Bronchial smooth muscle cell (primary cell): ENCODE measurements at places on chromosomes 4 and X. TPM values are rescaled to one million over a fixed set of nuclear protein-coding genes. Genes with fewer than 3 reads are reported as not detected.

ART3 gene
- 0.09 and 0.16 TPM in 2 replicates for total RNA-seq

TCEAL2 gene
- 0.16 TPM in 1 of 2 replicates, not detected in the other for total RNA-seq

BMPR1B gene
- 0.09 and 0.47 TPM in 2 replicates for total RNA-seq

COX7B2 gene
- total RNA-seq, result not detected in 2 replicates

ARSJ gene
- total RNA-seq, result 14.7 and 17.0 TPM in 2 replicates

DGKK gene
- not detected in 2 replicates for total RNA-seq

ACE2 gene
- total RNA-seq, result under 0.01 TPM in 1 of 2 replicates, not detected in the other

UGT8 gene
- total RNA-seq, result not detected in 2 replicates

NUP62CL gene
- total RNA-seq, result 0.32 TPM in 1 of 2 replicates, not detected in the other

USP26 gene
- total RNA-seq, result not detected in 2 replicates

ADH1B gene
- total RNA-seq, result 104 and 567 TPM in 2 replicates

ASMT gene
- 0.09 TPM in 1 of 2 replicates, not detected in the other for total RNA-seq

CDKL2 gene
- 1.2 and 1.3 TPM in 2 replicates for total RNA-seq

CSAG1 gene
- not detected in 2 replicates for total RNA-seq

LRCH2 gene
- total RNA-seq, result 4.6 and 7.6 TPM in 2 replicates

TMEM175 gene
- total RNA-seq, result 12.6 and 13.7 TPM in 2 replicates

STAG2 gene
- total RNA-seq, result 93.5 and 106 TPM in 2 replicates
